ENCODE measurements at places on chromosomes 5 and 9. TPM values are rescaled to one million over a fixed set of nuclear protein-coding genes. Genes with fewer than 3 reads are reported as not detected.

GRCh38 chr9:86765746-86766430, 181.4 kb downstream of the GAS1 start:
- no peaks in the 10 kb centered on the region for H3K27me3 ChIP-seq
- no peak overlapping the region for H3K27ac ChIP-seq
- H3K4me1 ChIP-seq = peaks cover 22% of the 10 kb centered on the region

TMOD1 gene
- total RNA-seq = 4.4 TPM

- no peak overlapping the region for H3K4me3 ChIP-seq
- H3K4me1 ChIP-seq = no peaks in the 10 kb centered on the region
- DNase-seq = no peak
Observed at GRCh38 chr9:120742951-120743416, 28.7 kb upstream of the MEGF9 start.

DNA sequence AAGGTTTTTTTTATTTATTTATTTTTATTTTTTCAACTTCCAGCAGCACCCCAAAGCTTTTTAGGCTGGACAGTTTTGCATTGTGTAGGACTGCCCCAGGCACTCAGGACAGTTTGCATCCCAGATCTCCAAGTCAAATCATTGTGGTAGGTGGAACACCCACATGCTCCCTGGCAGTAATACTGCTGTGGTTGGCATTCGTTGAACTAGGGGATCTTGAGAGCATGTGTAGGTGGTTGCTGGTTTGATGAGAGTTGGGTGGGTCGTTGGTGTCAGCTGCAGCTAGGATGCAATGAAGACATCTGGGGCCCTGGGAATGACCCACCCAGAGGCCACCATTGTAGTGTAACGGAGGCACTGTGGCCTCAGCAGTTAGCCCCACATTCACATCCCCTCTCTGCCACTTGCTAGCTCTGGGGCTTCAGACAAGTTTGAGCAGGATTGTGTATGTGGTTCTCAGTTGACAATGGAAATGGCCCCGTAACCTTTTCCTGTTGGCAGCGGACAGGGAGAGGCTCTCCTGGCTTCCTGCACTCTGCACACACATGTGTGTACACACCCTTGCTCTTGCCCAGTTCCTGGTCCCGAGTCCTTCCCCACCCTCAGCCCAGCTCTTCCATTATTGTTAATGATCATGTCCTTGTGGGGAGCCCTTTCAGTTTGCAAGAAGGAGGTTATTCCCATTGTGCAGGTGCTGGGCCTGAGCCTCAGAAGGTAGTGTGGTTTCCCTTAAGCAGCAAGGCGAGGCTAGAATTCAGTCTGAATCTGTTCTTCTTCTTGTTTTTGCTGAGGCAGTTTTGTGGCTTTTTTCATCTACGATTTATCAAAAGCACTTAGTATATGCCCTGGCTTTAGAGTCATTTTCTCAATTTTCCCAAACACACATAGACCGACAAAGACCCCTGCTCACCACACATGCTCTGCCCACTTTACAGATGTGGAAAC, 46.5 kb downstream of the PPARGC1B start:
- no peaks in the 10 kb centered on the region for H3K27me3 ChIP-seq
- no peak overlapping the region for H3K4me3 ChIP-seq
- peak overlapping the region; percentile 26 for H3K27ac ChIP-seq

DNA sequence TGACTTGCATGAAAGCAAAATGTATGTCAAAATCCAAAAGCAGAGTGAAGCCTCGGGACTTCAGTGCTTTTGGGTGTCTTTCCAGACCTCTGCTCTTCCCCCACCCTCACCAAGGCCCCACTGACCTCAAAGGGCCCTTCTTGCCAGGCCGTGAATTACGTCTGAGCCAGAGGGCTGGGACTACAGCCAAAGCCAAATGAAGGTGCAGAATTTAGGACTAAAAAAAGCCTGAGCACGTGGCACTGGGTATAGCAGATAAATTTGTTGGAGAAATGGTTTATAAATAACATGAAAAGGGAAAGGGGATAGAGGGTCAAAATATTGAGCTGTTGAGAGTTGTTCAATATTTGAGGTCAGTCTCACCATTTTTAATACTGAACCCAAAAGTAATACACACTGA, 163.4 kb downstream of the GHR start:
- peaks cover 25% of the 10 kb centered on the region for H3K4me1 ChIP-seq
- no peaks in the 10 kb centered on the region for H3K27me3 ChIP-seq
- no peak overlapping the region for H3K4me3 ChIP-seq
- no peak for DNase-seq

SHC3 gene
- total RNA-seq = 1.7 TPM

PKD2L2 gene
- not detected for total RNA-seq

All from suprapubic skin (tissue), 4 donors.